Glutamatergic neuron (in vitro differentiated cells): ENCODE measurements at places on chromosomes 5 and 9. TPM values are rescaled to one million over a fixed set of nuclear protein-coding genes. Genes with fewer than 3 reads are reported as not detected.
A peak's percentile ranks its signal among the peaks of the same experiment; 100 is the strongest.

The UGT3A1 gene
- not detected for total RNA-seq

DNA sequence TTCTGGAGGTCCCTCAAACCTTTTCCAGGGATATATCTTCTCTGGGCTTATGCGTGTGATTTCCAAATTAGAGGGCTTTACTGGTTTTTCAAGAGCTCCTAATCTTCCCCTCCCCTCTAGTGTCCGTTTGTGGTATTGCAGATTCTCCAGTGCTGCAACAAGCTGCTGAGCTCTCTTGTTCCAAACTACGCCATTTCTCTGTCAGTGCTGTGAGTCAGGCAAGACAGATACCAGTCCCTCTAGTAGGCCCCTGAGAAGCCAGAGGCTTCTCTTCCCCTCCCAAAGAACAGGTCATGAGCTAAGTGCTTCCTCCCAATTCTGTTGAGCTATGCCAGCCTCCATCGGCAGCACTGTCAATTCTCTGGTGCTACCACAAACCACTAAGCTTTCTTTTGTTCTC is 149.5 kb downstream of the FANCC start:
- peaks cover 5% of the 10 kb centered on the region for H3K27me3 ChIP-seq
- peaks cover 26% of the 10 kb centered on the region for H3K4me1 ChIP-seq
- peak overlapping the region; percentile 87 for H3K27ac ChIP-seq
- peak; percentile 61 for DNase-seq
- H3K4me3 ChIP-seq = peak overlapping the region; percentile 32

GRCh38 chr9:114426046-114426948 is 38.5 kb upstream of the AKNA start:
- H3K27ac ChIP-seq = no peak overlapping the region
- no peak overlapping the region for H3K4me3 ChIP-seq
- H3K4me1 ChIP-seq = no peaks in the 10 kb centered on the region

The ARL14EPL gene
- total RNA-seq = not detected

GRCh38 chr5:111072949-111073682 is 1.6 kb downstream of the TSLP start:
- H3K4me3 ChIP-seq = peak overlapping the region; percentile 91
- no peaks in the 10 kb centered on the region for H3K4me1 ChIP-seq
- DNase-seq = peak; percentile 43
- no peaks in the 10 kb centered on the region for H3K36me3 ChIP-seq
- no peak overlapping the region for H3K27ac ChIP-seq
- peaks cover 11% of the 10 kb centered on the region for H3K27me3 ChIP-seq

The INSL6 gene
- total RNA-seq = not detected

- DNase-seq = no peak
- H3K36me3 ChIP-seq = no peaks in the 10 kb centered on the region
- no peak overlapping the region for H3K4me3 ChIP-seq
- H3K4me1 ChIP-seq = peaks cover under 1% of the 10 kb centered on the region
- H3K27me3 ChIP-seq = peaks cover 1% of the 10 kb centered on the region
Observed at GRCh38 chr9:121321016-121321503, 49.0 kb downstream of the STOM start.

GRCh38 chr9:123438321-123438720 is 82.3 kb downstream of the CRB2 start:
- H3K27ac ChIP-seq = no peak overlapping the region
- no peak overlapping the region for H3K4me3 ChIP-seq
- H3K27me3 ChIP-seq = no peaks in the 10 kb centered on the region
- no peaks in the 10 kb centered on the region for H3K36me3 ChIP-seq
- peaks cover 11% of the 10 kb centered on the region for H3K4me1 ChIP-seq

The SPOCK1 gene
- total RNA-seq = 25.4 TPM

GRCh38 chr9:6024035-6024554 is 8.7 kb upstream of the RANBP6 start:
- no peaks in the 10 kb centered on the region for H3K27me3 ChIP-seq
- H3K4me3 ChIP-seq = no peak overlapping the region
- H3K4me1 ChIP-seq = no peaks in the 10 kb centered on the region
- no peak overlapping the region for H3K27ac ChIP-seq
- H3K36me3 ChIP-seq = no peaks in the 10 kb centered on the region

GRCh38 chr5:72556351-72557166 is 49.3 kb upstream of the ZNF366 start:
- H3K36me3 ChIP-seq = no peaks in the 10 kb centered on the region
- H3K27ac ChIP-seq = peak overlapping the region; percentile 86
- peak; percentile 83 for DNase-seq
- peaks cover 41% of the 10 kb centered on the region for H3K4me1 ChIP-seq
- H3K27me3 ChIP-seq = peaks cover 6% of the 10 kb centered on the region
- H3K4me3 ChIP-seq = peak overlapping the region; percentile 81
